ENCODE measurements at places on chromosomes 16 and 17.

- DNase-seq: peak; percentile 58
Measured at GRCh38 chr16:381789-382717, at the start of gene PGAP6. TSS of gene PGAP6 (minus strand) at chr16:381978. CDS start at chr16:381821, 157 bp downstream.

DNA sequence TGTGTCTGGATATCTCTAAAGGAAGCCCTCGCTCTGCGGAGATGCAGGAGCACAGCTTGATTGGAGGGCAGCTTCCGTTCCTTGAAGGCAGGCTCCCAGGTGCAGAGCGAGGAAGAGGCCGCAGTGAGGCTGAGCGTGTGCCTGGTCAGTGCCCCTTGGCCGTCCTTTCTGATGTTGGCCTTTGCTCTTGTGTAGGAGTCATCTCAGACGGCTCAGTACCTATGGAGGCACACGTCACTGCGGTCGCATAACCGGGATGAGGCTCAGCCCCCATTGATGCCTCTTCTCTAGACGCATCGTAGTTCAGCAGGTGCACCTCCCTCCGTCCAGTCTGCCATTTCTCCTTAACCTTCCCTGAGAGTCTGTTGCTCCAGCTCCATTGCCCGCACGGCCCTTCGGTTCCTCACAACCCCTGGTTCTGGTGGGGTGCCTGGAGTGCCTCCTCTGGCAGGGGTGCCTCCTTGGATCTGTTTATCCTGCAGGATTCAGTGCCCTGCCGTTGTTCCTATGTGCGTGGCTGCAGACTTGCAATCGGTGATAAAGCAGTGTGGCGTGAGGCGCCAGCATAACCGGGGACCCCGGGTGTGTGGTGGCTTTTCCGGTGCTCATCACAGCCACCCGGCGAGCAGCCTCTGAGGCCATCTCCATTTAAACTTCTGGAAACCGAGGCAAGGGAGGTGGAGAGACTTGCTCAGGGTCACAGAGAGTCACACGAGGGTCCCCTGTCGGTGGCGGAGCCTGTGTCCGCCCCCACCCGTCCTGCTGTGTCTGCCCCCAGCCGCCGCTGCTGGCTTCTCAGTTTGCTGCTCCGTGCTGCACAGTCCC lies 188.8 kb upstream of the CHMP6 start:
- no peak for DNase-seq

DNA sequence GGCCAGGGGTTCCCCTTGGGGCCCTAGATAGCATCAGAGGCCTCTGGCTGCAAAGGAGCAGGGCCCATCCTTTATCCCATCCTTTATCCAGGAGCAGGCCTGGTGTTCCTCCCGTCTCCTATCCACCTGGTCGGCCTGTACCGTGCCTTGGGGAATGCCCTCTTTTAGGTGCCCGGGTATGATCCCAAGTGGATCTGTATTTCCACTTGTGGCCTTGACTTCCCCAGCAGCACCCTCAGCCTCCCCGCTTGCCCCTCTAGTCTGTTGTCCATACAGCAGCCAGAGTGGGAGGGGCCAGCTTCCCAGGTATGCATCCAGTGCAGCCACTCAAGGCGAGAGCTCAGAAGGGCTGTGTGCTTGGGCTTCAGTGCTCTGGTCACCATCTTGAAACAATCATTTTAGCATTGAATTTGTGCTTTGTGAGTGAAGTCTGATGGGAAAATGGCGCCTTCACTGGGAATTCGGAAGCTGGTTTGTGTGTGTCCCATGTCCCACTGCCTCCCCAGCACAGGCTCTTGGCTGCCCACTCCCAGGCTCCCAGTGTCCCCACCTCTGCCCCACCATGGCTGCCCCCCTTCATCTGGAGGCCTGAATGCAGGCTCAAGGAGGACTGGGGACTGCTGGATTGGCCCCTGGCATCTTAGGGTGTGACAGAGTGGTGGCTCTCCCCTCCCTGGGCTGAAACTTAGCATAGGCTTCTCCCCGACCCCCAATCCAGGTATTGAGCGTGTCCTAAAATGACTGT lies 3.3 kb upstream of the RNF112 start:
- DNase-seq: no peak

- peak; percentile 53 for DNase-seq
Measured at GRCh38 chr17:42067371-42068091, 17.1 kb upstream of the C17orf113 start.

GRCh38 chr17:78108726-78109488 lies 19.6 kb downstream of the TMC6 start:
- no peak for DNase-seq

GRCh38 chr16:46996952-46997458 lies 23.5 kb upstream of the DNAJA2 start:
- no peak for DNase-seq

- no peak for DNase-seq
Measured at GRCh38 chr17:45073414-45074070, 12.4 kb downstream of the NMT1 start.

GRCh38 chr17:81404558-81405165 lies 9.4 kb downstream of the BAHCC1 start:
- no peak for DNase-seq
